ENCODE measurements at places on chromosomes 6 and 20.

GRCh38 chr6:105259913-105260889, 80.4 kb upstream of the POPDC3 start:
- DNase-seq: no peak

GRCh38 chr20:12660918-12661317, 347.9 kb upstream of the SPTLC3 start:
- no peak for DNase-seq

GRCh38 chr20:59001449-59002171, 5.4 kb downstream of the CTSZ start:
- DNase-seq: no peak

DNA sequence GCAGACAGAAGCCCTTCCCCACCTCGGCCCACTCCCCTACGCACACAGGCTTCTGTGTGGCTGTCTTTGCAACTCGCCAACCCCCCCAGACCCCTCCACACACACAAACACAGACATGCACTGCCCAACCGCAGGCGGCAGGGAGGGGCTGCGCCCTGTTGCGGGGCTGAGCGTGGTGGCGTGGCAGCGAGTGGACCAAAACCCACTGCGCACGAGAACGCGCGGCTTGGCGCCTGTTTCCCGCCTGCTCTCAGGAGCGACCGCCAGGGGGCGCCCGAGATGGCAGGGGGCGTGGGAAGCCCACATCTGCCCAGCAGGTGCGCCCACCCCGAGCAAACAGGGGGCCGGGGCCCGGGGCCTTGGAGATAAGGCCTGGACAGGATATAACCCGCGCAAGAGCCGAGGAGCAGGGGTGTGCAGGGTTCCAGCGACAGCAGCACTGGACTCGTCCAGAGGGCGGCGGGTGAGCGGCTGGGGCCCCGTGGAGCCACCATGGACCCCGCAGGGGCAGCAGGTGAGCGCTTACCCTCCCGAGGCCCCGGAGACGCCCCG, at the start of gene RBPJL:
RBPJL (plus strand) TSS at position 410 of the 552 bp plus-strand sequence; CDS start at position 493, 83 bp downstream.
- no peak for DNase-seq

- DNase-seq: no peak
Measured at GRCh38 chr6:14283600-14284235, 166.1 kb downstream of the CD83 start.

DNA sequence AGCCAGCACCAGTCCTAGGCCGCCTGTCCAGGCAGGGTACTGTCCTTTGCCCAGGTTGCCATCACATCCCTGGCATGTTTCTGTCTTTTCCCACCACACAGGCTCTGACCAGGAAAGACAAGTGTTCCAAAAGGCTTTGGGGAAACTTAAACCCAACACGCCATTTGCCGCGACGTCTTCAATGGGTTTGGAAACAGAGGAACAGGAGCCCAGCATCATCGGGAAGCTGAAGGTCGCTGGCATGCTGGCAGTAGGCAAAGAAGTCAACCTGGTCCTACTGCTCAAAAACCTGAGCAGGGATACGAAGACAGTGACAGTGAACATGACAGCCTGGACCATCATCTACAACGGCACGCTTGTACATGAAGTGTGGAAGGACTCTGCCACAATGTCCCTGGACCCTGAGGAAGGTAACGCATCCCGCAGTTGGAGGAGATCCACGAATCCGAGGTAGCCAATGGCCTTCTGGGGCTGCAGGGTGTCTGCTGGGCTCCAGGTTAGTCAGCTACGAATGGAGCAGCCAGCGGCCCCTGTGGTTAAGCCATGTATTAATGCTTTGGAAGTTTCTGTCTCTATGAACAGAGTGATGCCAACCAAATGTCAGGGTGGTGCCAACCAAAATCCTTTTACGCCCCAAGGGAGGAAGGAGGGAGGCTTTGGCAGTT, 36.2 kb downstream of the TGM3 start:
- no peak for DNase-seq

DNA sequence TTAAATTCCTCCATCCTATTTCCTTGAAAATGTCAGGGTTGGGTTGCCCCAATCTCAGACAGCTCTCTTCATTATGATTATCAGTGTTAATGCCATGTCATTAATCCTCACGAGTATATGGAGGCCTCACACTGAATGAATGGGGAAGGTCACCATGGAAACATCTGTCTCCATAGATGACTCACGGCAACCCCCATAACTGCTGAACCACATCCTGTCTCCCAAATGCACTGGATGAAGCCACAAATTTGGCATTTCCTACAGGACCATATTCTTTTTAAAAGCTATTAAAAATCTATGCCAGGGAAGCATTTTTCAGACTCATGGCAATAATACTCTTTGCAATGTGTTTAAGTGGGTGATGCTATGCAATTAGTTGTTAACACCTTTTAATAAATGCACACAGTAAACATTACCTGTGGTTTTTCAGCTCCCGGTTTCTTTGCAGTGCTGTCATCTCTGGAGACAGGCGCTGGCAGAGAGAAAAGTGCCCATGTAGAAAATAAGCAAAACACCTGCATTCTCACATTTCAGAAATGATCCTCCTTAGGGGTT, 80.1 kb upstream of the PTPRK start:
- DNase-seq: no peak

GRCh38 chr6:84770521-84770920, 6.1 kb upstream of the TBX18 start:
- DNase-seq: no peak

DNA sequence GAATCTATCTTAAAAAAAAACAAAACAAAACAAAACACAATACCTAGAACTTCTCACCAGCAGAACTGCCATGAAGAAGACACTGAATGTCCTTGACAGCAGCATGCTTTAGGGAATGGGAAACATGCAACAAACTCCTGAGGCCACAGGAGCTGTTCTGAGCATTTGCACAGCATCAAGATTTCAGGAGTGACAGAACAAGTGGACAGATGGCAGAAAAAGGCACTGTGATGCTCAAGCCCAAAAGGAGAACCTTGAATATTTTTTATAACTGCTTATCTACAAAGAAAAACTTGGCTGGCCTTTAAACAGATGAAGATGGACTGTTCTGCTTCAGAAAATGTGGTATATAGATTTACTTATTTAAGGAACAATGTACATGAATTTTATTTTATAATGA, 158.9 kb downstream of the RALGAPA2 start:
- DNase-seq: no peak
